Suprapubic skin (tissue), 4 donors: ENCODE measurements at places on chromosomes 4 and X.
A peak's percentile ranks its signal among the peaks of the same experiment; 100 is the strongest.

- DNase-seq: no peak
Measured at GRCh38 chrX:17441965-17442364, 67.0 kb downstream of the NHS start.

DNA sequence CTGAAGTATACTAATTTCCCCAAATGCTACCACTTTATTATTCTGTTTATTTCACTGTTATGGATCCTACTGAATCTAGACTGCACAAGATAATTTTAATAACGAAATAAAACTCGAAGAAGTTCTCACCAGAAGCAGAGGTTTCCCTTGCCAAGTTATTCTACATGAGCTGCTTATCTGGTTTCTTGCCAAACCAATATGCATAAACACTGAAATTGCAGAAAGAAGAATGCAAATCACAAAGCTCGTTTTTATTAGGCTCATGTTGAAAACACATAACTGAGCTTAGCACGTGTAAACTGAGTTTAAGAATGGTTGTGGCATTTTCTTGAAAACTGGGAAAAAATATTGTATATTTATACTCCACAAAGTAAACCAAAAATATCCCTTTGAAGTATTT lies 35.9 kb downstream of the GRID2 start:
- DNase-seq: no peak

DNA sequence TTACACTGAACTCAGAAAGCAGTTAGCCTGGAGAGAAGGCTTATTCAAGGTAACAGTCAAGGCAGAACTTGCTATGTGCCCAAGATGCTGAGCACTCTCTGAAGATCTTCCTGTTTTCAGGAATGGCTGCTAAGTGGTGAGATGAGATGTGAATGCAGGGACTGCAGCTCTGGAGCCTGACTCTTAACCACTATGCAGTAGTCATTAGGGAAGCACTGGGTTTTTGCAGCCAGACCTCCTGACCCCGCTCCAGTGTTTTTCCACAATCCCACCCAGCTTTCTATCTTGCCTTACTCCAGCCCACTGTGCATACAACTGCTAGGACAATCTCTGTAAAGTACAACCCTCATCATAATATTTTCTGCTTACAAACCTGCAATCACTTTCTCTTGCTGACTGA lies 95.2 kb upstream of the LNX1 start:
- DNase-seq: no peak

DNA sequence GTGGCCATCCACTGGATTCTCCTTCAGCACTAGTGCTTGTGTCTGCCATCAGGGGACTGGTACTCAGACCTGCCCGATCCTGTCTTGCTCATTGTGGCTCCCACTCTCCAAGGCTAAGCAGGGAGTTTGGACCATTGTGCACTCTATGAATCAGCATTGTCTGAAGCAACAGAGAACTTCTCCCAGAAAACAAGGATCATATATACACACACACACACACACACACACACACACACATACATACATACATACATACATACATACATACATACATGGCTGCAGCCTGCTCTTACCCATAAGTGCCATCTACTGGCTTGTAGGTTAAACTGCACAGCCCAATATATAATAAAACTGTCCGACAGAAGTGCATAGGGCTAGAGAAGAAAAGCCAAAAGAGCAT lies 345.3 kb upstream of the LCORL start:
- DNase-seq: no peak

DNA sequence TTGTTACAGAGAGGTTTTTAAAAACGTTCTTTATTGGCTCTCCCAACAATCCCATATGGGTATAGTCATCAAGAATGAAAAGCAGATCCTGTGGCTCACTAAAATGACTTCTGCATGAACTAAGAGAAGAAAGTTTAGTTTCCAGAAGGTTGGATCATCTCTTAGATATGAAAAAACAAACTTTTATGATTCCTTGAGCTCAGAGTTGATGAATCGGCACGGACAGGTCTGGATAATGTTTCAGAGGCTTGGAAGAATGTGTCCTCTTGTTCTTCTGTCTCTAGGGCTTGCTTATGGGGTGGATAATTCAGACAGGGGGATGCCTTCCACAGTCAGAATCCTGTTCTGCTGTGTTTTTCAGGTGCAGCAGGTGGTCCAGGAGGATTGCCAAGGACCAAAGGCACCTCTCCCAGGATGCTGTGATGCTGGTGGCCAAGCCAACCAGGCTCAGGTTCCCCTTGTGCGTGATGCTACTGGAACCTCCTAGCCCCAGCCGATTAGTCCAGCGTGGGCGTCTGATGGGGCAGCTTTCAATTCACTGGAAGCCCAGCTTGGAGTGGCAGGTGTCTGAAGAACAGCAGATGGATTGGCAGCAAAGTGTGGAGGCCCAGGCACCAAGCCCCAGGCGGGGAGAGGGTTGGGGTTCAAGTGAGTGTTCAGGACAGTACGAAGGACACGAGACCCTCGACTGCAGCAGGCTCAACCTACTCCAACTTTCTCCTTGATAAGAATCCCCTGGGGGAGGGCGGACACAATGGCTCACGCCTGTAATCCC lies 30.3 kb downstream of the CCKAR start:
- DNase-seq: no peak

- no peak for DNase-seq
Measured at GRCh38 chrX:69493193-69493592, 10.9 kb upstream of the NALF2 start.

GRCh38 chrX:38941675-38942074 lies 140.4 kb downstream of the MID1IP1 start:
- DNase-seq: no peak

GRCh38 chrX:1394731-1395501 lies 3.0 kb upstream of the SLC25A6 start:
- DNase-seq: no peak

DNA sequence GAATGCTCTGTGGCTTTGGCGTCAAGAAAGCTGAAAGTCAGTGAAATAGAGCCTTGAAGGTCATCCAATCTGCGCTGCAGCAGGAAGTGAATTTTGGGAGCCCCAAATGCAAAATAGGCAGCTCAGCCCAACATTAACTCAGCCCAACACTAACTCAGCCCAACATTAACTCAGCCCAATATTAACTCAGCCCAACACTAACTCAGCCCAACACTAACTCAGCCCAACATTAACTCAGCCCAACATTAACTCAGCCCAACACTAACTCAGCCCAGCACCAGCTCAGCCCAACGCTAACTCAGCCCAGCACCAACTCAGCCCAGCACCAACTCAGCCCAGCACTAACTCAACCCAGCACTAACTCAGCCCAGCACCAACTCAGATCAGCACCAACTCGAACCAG lies 71.5 kb downstream of the SORBS2 start:
- no peak for DNase-seq

DNA sequence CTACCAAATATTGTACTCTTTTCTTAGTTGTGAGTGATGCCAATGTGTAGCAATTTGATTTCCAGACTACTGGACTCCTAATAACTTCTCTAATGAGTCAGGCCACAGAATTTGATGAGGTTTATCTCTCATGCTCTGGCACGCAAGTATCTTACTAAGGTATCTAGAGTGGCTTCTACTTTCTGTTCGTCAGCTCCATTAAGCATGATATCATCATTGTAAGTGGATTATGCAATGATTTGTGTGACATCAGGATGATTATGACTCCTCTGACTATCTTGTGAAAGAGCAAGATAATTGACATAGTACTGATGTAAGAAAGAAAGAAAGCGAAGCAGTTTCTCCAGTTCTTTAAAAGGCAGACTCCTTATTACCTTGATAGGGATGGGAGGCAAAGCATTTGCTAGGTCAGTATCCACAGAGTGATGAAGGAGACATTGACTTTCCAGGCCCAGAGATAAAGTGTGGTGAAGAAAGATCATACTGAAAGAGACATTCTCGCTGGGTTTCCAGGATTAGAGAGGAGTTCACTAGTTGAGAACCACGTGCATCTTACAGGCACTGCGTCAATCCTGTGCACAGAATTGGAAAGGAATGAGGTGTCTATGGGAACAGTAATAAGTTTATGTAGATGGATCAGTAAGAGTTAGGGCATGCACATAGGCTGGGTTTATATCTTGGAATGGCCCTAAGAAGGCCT lies 161.9 kb upstream of the STK26 start:
- no peak for DNase-seq

GRCh38 chrX:10143071-10143983 lies 13.4 kb upstream of the CLCN4 start:
- DNase-seq: no peak

DNA sequence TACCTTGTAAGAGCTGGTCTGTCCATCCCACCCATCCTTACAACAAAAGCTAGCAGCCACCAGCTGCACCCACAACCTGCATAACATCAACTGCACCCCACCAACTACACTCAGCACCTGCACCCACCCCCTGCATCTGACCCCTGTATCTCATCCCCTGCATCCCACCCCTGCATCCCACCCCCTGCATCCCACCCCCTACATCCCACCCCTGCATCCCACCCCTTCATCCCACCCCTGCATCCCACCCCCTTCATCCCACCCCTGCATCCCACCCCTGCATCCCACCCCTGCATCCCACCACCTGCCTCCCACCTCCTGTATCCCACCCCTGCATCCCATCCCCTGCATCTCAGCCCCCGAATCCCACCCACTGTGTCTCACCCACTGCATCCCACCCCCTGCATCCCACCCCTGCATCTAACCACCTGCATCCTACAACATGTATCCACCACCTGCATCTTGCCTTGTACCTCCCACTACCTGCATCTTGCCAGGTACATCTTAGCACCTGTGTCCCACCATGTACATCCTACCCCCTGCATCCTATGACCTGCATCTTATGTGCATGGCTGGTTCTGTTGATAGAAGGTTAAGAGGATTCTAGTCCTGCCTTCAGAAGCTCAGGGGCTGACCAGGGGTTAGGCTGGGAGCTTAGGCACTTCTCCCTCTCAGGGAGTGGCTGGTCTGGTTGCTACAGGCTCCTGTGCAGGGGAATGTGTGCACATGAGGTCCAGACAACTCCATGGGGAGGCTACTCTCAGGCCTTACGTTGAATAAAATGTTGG lies 9.4 kb downstream of the TMEM271 start:
- no peak for DNase-seq

DNA sequence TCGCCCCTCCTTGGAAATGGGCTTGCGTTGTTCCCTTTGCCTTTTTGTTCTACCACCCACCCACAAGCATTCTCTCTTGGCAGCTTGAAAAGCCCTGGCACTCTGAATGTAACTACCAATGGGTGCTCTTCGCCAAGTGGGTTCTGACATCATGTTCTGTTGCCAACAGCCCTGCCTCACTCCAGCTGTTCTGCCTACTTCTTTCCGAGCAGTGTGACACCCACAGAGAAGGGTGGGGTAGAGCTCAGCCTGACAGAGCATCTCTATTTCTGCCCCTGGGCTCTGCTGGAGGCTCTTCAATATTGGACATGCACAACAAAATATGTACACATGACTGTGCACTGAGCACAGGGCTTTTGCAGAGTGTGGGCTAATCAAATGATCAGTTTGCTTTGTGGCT lies 15.6 kb upstream of the EXOSC9 start:
- DNase-seq: no peak

GRCh38 chrX:102129473-102129872 lies 4.0 kb downstream of the TCEAL2 start:
- no peak for DNase-seq

DNA sequence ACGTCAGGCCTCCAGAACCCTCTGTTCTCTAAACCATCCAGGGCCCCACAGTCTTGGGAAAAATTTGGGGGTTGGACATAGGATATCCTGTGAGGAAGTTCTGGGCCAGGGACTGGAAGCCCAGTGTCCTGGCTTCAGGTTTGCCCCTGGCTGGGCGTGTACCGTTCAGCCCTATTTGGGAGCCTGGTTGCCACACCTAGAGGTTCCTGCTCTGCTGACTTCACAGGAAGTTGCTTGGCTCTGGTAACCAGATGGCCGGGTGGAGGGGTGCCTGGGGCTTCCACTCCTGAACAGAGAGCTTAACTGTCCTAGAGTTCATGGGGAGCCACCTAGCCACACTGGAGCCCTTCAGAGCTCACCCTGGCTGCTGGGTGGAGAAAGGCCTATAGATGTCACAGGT lies 1.1 kb downstream of the TAFAZZIN start:
- DNase-seq: peak; percentile 72

GRCh38 chr4:498328-498904 lies 540 bp downstream of the ZNF721 start:
- no peak for DNase-seq

DNA sequence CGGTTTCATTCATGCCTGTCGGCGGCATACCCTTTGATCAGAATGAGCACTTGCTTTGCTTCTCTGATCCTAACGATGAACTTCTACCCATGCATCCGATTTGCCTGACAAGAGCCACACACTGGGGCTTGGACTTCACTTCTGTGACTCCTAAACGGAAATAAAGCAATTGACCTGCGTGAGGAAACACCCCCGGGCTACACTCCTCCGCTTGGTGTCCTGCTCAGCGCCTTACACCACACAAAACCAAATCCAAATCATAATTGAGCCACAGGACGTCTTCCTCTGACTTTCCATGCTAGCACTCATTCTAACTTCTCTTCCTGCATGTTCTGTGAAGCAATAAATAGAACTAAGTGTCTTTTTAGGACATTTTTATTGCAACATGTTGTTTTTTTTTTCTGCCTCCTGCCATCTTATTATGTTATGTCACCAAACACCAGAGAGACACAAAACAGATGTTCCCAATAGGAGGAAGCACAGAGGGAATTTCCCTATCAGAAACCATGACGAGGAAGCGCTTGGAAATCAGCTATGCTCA lies 110.8 kb upstream of the FAM9B start:
- DNase-seq: no peak

DNA sequence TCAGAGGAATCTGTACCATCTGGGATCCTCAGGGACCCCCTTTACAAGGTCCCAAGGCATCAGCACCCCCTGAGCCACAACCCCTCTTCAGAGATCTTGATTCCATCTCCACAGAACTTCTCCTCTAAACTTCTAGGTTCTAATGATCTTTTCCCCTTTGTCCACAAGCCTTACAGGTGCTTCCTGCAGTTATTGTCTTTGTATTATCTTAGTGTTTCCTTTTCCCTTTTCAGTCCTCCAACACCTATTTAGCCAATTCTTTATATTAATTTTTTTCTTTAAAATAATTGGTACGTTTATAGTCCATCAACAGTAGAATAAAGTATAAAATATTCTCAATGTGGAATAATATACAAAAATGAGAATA lies 35.2 kb upstream of the FAM241A start:
- DNase-seq: no peak

GRCh38 chr4:1396806-1397455 lies 9.3 kb downstream of the NKX1-1 start:
- DNase-seq: no peak

DNA sequence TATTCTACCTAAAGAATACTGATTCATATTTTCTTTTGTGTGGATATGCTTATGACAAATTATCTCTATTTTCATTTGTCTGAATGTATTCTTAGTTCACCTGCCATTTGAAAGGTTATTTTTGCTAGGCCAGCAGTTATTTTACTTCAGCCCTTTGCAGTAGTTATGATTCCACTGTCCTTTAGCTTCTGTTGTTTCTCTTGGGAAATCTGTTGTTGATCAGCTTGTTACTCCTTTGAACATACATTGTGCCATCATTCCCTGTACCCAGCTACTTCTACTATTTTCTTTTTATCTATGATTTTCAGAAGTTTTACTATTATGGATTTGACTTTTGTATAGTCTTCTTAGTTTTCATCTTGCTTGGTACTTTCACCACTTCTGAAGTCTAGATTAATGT lies 37.2 kb downstream of the RBM46 start:
- DNase-seq: no peak

GRCh38 chr4:123603165-123603564 lies 206.6 kb downstream of the SPRY1 start:
- DNase-seq: no peak

GRCh38 chr4:146654687-146655520 lies 16.2 kb downstream of the POU4F2 start:
- DNase-seq: no peak
